Iris pigment epithelial cell (primary cell): ENCODE measurements at places on chromosomes 4 and X.

DNA sequence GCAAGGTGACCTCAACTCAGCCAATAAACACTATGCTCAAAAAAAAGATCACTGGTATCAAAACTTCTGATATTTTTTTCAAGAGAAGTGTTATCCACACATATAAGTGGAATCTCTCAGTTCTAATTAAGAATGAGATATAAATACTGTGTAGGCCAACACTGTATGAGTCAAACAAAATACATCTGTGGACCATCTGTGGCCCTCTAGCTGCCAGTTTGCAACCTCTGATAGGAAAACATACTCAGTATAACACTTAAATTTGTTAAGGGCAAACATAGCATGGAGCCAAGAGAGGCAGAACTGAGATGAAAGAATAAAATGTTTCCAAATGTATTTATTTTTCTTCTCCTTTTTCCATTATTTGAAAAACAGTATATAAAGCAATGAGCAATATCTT is 377.3 kb downstream of the ARAP2 start:
- no peak for DNase-seq

DNA sequence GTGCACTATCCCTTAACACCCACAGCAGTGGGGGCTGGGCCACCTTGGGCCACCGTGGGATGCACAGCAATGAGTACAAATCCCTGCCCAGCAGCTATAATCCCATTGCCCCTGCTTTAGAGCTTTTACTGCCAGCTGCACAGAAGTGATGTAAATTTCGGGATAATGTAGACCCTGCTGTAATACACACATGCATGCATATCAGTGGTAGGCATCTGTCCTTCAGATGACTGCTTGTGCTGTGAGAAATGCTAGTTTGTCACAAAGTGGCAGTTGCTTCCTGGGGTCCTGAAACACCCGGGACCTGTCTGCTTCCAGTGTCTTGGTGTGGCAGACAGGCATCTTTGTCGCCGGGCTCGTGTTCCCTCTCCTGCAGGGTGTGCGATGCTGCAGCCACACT is 14.1 kb downstream of the NSG1 start:
- no peak for DNase-seq

- no peak for DNase-seq
These were observed 34.3 kb downstream of the NYX start for GRCh38 chrX:41481264-41482109.

GRCh38 chrX:110310000-110310790 is 7.7 kb downstream of the AMMECR1 start:
- DNase-seq = peak; percentile 24

- DNase-seq = no peak
These were observed 139.4 kb downstream of the EVC2 start for GRCh38 chr4:5568931-5569330.

DNA sequence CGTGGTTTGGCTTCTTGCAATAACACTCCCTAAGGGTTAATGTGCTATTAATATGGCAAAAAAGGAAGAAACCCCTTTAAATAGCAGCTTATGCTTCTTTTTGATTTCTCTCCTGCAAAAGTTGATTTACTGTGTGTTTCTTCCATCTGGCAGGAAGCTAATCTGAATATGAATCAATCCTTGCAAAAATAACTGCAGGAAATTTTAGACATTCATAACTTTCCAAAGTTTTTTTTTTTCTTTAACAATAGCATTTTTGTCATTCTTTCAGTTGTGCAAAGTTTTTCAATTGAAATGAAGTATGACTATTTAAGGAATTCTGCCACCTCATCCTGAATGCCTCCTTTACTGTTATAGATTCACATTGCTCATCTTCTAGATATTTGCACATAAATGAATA is 115.6 kb downstream of the SPANXA1 start:
- peak; percentile 47 for DNase-seq

DNA sequence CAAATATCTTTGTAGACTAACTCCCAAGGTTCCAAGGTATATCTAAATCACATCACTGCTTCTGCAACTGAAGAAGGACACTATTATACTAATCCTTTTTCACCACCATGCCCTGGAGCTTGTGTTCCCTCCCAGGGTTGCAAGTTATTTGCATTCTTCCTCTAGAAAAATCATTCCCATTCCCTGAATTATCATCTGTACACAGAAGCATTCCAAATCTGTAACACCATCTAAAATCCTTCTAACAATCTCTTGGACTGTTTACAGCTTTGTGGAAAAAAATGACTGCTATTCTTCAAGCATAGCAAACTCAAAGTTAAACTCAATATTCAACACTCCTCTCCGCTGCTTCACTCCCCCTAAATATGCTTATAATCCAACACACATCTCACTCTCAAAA is 1570.8 kb upstream of the ADGRL3 start:
- DNase-seq = no peak

DNA sequence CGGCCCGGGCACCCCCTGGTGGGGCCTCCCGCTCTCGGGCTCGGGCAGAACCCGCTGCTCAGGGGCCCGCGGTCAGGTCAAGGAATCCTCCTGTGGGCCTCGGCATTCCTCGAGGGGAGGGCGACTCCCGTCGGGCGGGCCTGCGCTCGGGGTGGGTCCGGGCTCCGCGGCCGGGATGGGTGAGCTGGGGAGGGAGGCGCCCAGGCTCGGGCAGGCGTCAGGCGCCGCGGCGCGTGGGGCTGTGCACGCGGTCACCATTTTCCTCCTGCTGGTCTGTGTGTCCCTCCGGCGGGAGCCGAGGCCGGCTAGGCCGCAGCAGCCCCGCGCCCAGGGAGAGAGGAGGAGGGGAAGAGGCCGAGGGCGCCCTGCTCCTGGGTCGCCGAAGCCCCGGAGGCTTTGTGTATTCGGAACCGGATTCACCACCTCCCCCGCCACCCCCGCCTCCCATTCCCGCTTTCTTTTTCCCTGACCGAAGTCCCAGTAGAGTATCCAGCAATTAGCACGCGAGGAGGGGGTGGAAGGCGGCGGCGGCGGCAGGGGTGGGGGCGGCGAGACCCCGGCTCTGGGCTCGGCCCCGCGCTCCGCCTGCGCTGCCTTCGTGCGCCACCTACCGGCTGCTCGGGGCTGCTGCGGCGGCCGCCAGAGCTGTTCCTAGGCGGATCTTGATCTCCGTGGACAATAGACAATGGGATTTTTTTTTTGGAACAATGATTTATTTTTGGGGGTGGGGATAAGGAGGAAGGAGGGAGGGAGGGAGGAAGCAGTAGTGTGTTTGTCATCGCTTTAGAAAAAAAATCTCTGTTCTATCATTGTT is 99.0 kb upstream of the MAML3 start:
- DNase-seq = peak; percentile 48

DNA sequence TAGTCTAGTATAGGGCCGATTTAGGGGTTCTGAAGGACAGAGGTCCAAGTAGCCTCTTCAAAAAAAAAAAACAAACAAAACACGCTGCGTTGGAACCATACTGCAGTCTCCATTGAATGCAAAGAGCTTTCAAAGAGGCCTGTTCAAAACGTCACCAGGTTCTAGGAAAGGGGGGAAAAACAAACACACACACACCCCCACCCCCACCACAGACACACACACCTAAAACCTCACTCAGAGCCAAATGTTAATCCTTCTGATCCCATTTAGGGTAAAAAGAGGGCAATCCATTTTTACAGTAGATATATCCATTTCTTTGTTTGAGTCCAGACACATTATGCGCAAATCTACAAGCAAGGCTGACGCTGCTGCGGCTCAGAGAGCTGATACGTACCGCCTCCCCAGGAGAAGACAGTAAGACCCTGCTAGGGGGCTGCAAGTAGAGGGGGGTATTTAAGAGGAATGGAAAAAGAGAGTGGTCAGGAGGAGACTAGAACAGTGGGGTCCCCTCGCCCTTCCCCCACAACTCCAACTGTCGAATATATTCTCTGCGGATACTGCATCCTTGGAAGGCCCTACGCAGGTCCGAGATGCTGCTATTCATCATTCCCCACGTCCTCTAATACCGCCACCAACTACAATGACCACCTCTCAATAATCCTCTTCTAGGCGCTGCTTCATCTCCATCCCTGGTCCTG is 1.3 kb downstream of the NKRF start:
- DNase-seq = peak; percentile 8

DNA sequence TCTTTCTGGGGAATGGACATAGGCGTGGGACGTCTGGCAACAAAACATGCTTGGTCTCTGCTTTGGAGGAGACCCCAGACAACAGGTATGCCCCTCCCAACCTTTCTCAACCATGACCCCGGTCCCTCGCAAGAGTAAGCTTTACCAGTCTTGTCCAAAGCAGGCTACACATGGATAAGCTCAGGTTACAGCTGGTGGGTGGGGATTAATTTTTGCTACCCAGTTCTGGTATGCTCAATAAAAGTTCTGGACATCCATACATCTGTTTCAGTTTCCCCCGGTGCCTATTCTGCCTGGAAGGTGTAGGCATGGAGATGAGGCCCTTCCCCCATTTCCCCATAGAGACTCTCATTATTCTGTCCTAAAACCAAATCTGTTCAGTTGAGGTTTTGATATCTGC is 54.5 kb upstream of the NOCT start:
- DNase-seq = no peak

- DNase-seq = no peak
These were observed 75.5 kb upstream of the IRS4 start for GRCh38 chrX:108811891-108812290.
